ENCODE measurements at places on chromosomes 3 and 15. TPM values are rescaled to one million over a fixed set of nuclear protein-coding genes. Genes with fewer than 3 reads are reported as not detected.
A peak's percentile ranks its signal among the peaks of the same experiment; 100 is the strongest.

Gene KIF9
- 2.3 TPM for total RNA-seq

Gene GRK7
- 0.08 TPM for total RNA-seq

Gene IQCB1
- 14.0 TPM for total RNA-seq

Gene PLA2G4E
- not detected for total RNA-seq

Gene SH3GL3
- 0.23 TPM for total RNA-seq

Gene CYP1A2
- total RNA-seq = not detected

DNA sequence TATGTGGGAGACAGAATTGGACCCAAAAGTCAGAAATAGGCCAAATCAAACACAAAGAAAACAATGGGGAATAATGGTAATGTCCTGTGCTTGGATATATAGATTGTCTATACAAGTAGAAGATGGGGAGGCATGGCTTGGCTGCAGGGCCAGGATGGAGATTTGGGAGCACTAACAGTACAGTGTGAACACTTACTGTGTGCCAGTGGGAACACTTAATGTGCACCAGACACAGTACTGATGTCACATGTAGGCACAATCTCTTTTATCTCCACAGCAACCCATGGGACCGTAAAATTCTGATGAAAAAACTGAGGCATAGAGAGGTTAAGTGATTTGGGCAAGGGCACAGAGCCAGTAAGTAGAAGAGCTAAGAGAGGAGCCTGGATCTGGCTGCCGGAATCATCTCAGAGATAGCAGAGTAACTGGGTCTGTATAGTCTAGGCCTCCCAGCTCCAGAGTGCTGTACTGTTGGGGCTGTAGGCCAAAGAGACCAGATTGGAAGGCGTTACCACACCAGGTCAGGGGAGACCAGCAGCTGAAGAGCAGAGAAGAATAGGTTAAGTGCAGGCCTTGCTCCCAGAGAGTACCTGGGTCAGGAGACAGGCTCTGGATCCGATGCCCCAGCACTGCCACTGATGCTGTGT, 63.3 kb downstream of the RLBP1 start:
- no peaks in the 10 kb centered on the region for H3K27me3 ChIP-seq
- H3K4me1 ChIP-seq = peaks cover 14% of the 10 kb centered on the region
- no peak for DNase-seq
- no peak overlapping the region for H3K27ac ChIP-seq

DNA sequence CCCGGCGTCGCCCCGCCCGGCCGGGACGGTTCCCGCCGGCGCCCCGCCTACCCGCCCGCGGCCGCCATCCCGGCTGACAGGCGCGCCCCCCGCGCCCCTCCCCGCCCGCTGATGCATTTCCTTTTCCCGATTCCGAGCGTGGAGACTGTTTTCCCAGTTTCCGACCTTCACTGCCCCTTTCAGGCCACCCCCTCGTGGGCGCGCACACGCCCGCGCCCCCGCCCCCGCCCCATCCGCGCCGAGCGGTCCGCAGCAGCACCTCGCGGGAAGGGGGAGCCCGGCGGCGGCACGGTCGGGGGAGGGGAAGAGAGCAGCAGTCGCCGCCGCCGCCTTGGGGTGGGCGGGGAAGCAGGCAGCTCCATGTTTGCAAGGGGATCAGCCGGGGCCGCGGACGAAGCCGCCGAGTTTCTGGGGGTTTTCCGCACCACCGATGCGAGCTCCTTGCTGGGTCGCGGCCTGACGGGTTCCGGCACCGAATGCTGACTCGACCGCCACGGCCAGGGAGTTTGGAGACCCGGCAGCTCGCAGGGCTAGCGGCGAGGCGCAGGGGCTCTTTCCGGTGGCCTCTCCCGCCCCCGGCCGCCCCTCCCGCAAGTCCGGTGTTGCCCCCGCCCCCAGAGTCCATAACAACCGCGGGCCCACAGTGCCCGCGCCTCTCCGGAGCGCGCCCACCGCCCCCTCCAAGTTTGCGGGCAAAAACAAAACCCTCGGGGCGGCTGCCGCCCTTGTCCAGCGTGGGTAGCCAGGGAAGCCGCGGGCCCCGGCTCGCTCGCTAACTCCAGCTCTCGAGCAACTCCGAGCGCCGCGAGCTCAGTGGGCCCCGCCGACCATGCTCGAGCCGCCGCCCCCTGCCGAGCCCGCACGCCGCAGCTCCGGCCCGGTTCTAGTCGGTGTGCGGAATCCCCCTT, 3.2 kb upstream of the SIN3A start:
- H3K27ac ChIP-seq = peak overlapping the region; percentile 88
- DNase-seq = no peak
- H3K27me3 ChIP-seq = no peaks in the 10 kb centered on the region
- no peaks in the 10 kb centered on the region for H3K36me3 ChIP-seq

GRCh38 chr15:22968366-22968765, 11.8 kb downstream of the CYFIP1 start:
- no peak for DNase-seq
- H3K36me3 ChIP-seq = no peaks in the 10 kb centered on the region
- H3K27ac ChIP-seq = no peak overlapping the region
- H3K27me3 ChIP-seq = no peaks in the 10 kb centered on the region
- H3K4me3 ChIP-seq = no peak overlapping the region

DNA sequence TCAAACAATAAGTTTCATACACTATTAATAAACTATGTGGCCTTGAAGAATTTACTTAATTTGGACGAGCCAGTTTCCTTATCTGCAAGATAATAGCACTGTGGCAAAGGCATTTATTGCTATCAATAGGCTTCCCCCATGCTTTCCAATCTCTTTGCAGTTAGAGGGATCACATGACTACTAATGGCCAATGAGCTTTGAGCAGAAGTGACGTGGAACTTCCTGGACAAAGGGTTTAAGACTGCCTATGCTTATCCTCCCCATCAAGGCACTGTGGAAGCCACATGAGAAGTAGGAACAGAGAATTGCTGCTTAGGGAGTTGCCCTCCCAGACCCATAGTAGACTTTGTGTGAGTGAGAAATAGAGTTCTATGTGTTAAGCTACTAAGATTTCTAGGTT, 16.7 kb upstream of the ZMAT3 start:
- no peak for DNase-seq
- no peaks in the 10 kb centered on the region for H3K4me1 ChIP-seq
- H3K4me3 ChIP-seq = no peak overlapping the region
- H3K36me3 ChIP-seq = no peaks in the 10 kb centered on the region
- no peak overlapping the region for H3K27ac ChIP-seq

GRCh38 chr15:25408428-25408827, 30.4 kb downstream of the UBE3A start:
- no peaks in the 10 kb centered on the region for H3K27me3 ChIP-seq
- DNase-seq = no peak
- H3K4me1 ChIP-seq = peaks cover 8% of the 10 kb centered on the region
- H3K27ac ChIP-seq = no peak overlapping the region
- no peak overlapping the region for H3K4me3 ChIP-seq

GRCh38 chr3:139559541-139559940, 20.0 kb upstream of the RBP1 start:
- H3K27me3 ChIP-seq = no peaks in the 10 kb centered on the region
- H3K4me3 ChIP-seq = no peak overlapping the region
- no peak overlapping the region for H3K27ac ChIP-seq
- H3K4me1 ChIP-seq = no peaks in the 10 kb centered on the region
- DNase-seq = no peak

DNA sequence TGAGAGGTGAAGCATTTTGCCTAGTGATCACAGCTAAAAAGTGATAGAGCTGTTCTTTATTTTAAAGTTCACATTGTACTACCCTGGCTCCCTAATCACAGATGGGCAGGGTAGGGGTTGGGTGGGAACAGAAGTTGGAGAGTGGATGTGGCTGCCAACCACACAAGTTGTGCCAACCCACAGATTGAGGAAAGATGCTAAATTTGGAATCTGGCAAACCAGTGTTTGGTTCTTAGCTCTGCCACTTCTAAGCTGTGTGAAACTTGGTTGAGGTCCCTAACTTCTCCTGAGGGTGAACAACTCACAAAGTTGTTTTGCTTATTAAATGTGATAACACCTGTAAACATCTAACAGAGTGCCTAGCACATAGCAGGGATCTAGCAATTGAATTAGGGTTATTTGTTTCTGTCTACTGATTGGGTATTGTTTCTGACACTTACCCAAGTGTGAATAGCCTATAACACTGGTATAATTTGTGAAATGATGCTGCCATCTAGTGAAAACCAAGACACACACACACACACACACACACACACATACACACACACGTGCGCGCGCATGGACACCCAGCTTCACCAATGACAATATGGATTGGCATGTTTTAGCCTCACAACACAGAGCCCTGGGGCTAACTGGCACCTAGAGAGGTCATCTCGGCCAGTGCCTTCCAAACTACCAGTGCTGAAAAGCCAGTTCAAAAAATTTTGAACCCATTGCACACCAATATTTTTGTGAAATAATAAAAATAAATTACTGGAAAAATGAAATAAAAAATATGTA, 25.3 kb downstream of the ADGRG7 start:
- no peaks in the 10 kb centered on the region for H3K36me3 ChIP-seq
- H3K27ac ChIP-seq = peak overlapping the region; percentile 76
- peaks cover 11% of the 10 kb centered on the region for H3K4me1 ChIP-seq
- DNase-seq = peak; percentile 73

- no peaks in the 10 kb centered on the region for H3K27me3 ChIP-seq
- no peak for DNase-seq
- H3K36me3 ChIP-seq = peaks cover 3% of the 10 kb centered on the region
- H3K4me3 ChIP-seq = no peak overlapping the region
- no peak overlapping the region for H3K27ac ChIP-seq
Measured at GRCh38 chr15:78914027-78914764, 30.6 kb downstream of the CTSH start.

DNA sequence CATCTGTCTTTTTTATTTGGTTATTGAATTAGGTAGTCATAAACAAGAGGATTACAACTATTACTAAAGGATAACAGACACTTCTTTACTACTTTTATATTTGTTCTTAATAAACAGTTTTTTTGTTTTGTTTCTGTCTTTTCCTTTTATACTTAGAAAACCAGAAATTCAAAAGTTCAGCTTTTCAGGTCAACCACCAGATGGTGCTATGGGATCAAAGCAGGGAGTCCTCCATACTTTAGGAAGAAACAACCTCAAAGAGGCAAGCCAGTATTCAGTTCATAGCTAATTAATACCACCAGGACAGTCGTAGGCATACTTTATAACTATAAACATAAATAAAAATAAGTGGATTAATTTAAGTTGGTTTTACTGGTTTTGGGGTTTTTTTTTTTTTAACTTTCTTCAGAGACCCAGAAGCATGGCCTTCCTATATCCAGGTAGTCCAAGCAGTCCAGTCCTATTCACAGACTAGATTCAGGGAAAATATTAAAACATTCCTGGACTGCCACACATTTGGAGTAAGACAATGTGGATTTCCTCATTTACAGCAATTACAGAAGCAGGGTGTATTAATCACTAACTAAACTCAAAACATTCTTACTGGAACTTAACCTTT, 16.0 kb upstream of the EID1 start:
- DNase-seq = no peak
- H3K27me3 ChIP-seq = no peaks in the 10 kb centered on the region
- H3K36me3 ChIP-seq = no peaks in the 10 kb centered on the region
- H3K27ac ChIP-seq = no peak overlapping the region
- no peaks in the 10 kb centered on the region for H3K4me1 ChIP-seq

GRCh38 chr3:128709038-128709437, 16.9 kb upstream of the RAB7A start:
- H3K36me3 ChIP-seq = no peaks in the 10 kb centered on the region
- no peak for DNase-seq
- H3K27me3 ChIP-seq = no peaks in the 10 kb centered on the region
- H3K27ac ChIP-seq = no peak overlapping the region
- H3K4me1 ChIP-seq = peaks cover 14% of the 10 kb centered on the region
- H3K4me3 ChIP-seq = no peak overlapping the region

GRCh38 chr15:27846722-27847395, 252.3 kb downstream of the OCA2 start:
- H3K27me3 ChIP-seq = no peaks in the 10 kb centered on the region
- DNase-seq = no peak
- no peaks in the 10 kb centered on the region for H3K4me1 ChIP-seq
- no peaks in the 10 kb centered on the region for H3K36me3 ChIP-seq

GRCh38 chr15:66323312-66323928, 30.1 kb downstream of the DIS3L start:
- no peaks in the 10 kb centered on the region for H3K4me1 ChIP-seq
- no peak overlapping the region for H3K27ac ChIP-seq
- peaks cover 57% of the 10 kb centered on the region for H3K36me3 ChIP-seq
- no peaks in the 10 kb centered on the region for H3K27me3 ChIP-seq
- no peak for DNase-seq

GRCh38 chr15:37873336-37873735, 61.1 kb upstream of the TMCO5A start:
- H3K36me3 ChIP-seq = no peaks in the 10 kb centered on the region
- H3K4me1 ChIP-seq = peaks cover 11% of the 10 kb centered on the region
- H3K27me3 ChIP-seq = no peaks in the 10 kb centered on the region
- peak overlapping the region; percentile 56 for H3K27ac ChIP-seq

DNA sequence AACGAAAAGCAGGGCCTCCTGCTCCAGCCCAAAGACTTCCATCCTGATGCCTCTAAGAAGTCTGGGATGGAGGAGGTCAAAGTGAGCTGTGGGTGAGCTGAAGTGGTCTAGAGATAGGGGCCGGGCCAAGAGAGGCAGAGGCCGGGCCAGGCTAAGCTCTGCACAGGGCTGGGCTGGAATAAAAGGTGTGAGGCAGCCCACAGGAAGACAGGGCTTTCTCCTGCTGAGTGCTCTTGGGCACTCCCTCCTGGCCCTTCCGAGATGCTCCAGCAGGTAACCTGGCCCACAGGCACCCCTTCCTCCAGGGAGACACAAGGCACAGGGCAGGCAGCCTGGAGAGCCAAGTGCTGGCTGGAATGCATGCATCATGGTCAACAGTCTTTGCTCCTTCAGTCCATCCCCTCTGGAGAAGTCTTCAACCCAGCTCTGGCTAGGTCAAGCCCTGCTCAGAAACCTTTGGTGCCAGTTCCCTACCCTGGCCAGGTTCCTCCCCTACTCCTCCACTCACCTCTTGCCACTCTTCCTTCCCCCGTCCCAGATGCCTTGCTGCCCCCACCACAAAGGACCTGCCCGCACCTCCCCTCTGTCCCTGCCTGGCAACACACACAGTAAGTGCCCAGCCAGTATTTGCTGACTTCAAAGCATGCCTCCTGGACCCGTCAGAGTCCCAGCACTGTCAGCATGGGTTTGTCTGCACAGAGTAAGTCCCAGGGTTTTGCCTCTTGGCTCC, 93.6 kb downstream of the SEC22A start:
- no peak overlapping the region for H3K27ac ChIP-seq
- no peaks in the 10 kb centered on the region for H3K4me1 ChIP-seq
- H3K27me3 ChIP-seq = no peaks in the 10 kb centered on the region
- H3K4me3 ChIP-seq = no peak overlapping the region
- no peak for DNase-seq

- H3K4me3 ChIP-seq = no peak overlapping the region
- DNase-seq = no peak
- H3K36me3 ChIP-seq = no peaks in the 10 kb centered on the region
Measured at GRCh38 chr15:69342460-69343076, 43.9 kb downstream of the PAQR5 start.
